ENCODE measurements at places on chromosomes 13 and 19.

- peak; percentile 53 for DNase-seq
These were observed 515 bp downstream of the UFM1 start for GRCh38 chr13:38350114-38350617.

- peak; percentile 49 for DNase-seq
These were observed 7.9 kb upstream of the LINGO3 start for GRCh38 chr19:2315818-2316353.

DNA sequence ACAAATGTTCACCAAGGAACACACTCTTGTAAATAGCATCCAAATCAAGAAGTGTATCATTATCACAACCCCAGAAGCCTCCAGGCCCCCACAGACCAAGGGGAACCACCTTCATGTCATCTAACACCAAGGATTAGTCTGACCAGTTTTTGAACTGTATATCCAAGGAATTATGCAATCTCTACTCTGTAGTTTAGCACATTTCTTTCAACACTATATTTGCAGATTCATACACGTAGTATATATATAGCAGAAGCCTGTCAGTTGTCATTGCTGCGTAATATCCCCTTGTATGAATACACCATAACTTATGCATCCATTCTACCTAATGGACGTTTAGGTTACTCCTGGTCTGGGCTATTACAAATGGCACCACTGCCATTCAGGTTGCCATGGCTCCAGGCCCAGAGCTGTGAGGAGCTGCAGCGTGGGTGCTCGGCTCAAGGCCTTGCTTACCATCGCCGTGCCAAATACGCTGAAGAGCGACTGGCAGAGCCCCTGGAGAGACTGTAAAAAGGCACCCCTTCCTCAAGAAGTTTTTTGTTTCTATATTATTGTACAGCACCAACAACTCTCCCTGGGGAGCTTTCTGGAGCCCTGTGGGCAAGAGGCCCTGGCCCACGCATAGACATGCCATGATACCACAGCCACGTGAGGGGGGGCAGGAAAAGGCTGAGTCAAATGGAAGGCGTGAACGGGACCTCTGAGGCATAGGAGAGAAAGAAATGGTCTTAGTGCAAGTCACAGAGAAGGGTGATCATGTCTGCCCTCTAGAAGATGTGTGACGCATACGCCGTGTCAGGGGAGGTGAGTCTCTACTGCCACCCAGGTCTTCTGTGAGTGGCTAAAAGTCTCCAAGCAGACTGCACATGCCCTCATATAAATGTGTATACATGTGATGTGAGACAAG, 10.8 kb downstream of the LATS2 start:
- DNase-seq: no peak

DNA sequence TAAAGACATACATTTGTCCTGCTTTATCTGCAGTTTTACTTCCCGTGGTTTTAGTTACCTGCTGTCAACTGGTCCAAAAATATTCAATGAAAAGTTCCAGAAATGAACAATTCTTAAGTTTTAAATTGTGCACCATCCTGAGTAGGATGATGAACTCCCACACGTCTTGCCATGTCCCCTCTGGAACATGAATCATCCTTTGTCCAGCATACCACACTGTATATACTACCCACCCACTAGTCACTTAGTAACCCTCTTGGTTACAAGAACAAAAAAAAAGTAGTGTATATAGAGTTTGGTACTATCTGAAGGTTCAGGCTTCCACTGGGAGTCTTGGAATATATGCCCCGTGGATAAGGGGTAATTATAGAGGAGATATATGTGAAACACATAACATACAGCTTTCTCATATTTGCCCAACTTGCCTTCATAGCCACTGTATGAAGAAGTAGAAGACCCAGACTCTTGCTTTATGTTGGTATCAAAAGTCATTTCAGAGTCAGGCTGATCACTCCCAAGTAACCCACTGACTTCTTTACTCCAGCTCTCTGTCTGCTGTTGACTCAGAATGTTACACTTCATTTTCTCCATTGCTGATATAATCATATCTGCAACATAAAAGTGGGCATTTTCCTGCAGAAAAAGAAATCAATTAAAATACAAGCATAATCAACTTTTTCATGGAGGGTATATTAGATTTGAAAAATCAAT, 19.3 kb downstream of the RUBCNL start:
- DNase-seq: no peak

GRCh38 chr19:50187937-50188336, 15.5 kb upstream of the MYH14 start:
- no peak for DNase-seq

GRCh38 chr13:113748101-113748861, 10.7 kb upstream of the TMEM255B start:
- no peak for DNase-seq

GRCh38 chr13:58476206-58476918, 844.8 kb downstream of the PCDH17 start:
- no peak for DNase-seq

DNA sequence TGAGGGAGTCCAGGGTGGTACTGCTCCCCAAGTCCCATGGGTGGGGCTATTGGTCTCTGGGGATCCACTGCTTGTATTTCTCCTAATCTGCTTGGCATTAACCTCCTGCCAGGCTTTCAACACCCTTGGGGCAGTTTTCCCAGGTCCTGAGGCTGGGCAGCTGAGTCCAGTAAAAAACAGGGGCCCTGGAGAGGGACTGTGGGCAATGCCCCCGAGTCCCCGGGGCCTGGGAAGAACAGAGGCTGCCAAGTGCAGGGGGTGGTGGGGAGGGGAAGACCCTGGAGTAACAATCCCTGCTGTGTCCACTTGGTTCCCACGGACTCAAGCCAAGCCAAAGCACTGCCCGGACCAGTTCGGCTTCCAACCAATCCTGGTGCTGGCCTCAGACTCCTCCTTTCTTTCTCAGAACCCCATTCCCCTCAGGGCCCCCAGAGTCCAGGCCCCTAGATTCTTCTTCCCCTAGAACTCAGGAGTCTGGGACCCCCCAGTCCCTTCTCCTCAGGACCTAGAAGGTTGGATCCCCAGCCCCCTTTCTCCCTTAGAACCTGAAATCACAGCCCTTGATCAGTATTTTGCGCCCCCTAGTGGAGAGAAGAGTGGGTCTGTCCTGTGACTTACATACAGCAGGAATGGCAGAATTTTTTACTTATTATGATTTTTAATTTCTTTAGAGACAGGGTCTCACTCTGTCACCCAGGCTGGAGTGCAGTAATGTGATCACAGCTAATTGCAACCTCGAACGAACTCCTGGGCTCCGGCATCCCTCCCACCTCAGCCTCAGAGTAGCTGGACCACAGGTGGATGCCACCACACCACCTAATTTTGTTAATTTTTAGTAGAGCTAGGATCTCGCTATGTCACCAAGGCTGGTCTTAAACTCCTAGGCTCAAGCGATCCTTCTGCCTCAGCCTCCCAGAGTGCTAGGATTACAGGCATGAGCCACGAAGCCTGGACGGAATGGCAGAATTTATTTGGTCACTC, 3.7 kb upstream of the CLPTM1 start:
- DNase-seq: peak; percentile 77
